ENCODE measurements at places on chromosomes 16 and 17.
A peak's percentile ranks its signal among the peaks of the same experiment; 100 is the strongest.

DNA sequence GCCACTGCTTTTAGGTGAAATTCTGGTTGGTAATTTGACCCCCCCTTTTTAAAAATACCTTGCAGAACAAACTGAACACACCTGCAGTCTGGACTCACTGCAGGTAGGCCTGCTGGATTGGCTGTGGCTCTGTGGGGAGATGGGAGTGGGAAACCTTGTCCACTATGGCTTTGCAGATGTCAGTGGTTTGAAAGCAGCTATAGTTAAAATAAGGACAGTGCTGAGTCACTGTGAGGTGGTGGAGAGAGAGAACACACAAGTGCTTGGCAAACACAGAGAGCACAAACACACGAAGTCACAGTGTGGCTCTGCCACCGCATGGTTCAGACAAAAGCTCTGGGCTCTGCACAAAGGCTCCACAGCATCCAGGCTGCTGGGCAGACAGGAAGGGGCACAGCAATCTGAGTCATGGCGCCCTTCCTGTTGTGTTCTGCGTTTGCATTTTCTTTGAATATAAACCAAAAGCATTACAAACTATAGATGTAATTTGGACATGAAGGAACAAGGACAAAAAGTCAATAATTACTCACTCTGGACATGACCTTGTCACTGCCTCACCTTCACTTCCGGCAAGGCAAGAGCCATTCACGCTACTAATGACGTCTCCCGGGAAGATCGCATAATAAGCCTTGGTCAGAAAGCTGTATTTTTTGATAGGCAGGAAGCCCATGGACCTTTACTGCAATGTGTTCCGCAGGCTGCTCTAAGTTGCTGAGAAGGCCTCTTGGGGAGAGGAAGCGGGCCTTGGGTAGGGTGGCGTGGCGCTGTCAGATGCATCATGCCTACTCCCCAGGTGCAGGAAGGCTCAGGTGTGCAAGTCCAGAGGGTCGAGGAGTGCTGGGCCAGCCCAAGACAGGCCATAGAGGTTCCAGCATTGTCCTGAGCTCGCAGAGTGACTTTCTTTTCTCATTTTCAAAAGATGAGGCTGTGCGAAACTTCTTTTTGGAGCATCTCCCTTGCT is 60.1 kb upstream of the MED9 start:
- no peak for DNase-seq

DNA sequence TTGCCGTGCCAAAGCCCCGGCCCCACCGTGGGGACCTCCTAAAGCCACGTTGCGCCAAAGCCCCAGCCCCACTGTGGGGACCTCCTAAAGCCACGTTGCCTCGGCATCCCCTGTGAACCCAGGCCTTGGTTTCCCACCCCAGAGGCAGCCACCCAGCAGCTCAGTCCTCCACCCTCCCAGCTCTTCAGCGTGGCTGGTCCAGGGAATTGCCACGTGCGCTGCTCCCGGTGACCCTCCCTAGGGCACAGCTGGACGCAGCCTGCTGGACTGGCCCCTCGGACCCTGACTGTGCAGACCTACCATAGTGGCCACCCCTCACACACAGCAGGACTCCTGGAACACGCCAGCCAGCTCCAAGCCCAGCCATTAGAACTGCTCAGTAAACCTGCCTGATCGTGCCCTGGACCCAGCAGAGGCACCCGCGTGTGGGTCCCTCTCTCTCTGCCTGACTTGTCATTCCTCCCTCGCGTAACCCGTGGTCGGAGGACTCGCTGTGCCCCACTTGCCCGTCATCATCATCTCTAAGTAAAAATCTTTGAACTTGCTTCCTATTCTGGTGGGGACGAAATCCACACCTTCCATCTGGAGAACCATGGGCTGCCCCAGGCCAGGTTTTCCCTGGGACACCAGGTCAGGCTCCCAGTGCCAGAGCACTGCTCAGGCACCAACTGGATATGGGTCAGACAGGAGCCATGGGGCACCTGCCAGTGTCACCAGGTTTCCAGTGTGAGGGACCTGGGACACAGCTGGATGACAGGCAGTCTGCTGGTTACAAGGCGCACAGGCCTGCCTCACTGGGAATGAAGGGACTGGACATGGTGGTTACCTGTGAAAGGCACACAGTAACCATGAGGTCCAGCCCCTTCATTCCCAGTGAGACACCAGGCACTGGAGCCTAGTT is 5.6 kb downstream of the CIAO3 start:
- no peak for DNase-seq

GRCh38 chr17:76293106-76293505 is 15.0 kb downstream of the QRICH2 start:
- no peak for DNase-seq

DNA sequence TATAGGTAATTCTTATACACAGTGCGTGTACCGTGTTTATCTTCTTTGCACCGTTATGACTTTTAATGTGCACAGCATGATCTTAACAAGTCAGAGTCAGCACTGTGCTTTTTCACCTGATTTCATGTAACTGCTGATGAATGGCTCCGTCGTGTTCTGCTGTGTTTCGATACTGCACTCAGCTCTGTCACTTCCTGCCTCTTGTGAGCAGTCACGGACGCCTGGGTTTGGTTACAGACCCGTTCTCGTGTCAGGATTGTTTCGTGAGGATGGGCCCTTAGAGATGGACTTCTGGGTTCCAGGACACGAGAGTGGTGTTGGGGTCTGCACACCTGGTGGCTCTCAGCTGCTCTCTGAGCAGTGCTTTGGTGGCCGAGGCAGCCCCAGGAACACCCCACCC is 24.6 kb downstream of the TBCD start:
- no peak for DNase-seq

DNA sequence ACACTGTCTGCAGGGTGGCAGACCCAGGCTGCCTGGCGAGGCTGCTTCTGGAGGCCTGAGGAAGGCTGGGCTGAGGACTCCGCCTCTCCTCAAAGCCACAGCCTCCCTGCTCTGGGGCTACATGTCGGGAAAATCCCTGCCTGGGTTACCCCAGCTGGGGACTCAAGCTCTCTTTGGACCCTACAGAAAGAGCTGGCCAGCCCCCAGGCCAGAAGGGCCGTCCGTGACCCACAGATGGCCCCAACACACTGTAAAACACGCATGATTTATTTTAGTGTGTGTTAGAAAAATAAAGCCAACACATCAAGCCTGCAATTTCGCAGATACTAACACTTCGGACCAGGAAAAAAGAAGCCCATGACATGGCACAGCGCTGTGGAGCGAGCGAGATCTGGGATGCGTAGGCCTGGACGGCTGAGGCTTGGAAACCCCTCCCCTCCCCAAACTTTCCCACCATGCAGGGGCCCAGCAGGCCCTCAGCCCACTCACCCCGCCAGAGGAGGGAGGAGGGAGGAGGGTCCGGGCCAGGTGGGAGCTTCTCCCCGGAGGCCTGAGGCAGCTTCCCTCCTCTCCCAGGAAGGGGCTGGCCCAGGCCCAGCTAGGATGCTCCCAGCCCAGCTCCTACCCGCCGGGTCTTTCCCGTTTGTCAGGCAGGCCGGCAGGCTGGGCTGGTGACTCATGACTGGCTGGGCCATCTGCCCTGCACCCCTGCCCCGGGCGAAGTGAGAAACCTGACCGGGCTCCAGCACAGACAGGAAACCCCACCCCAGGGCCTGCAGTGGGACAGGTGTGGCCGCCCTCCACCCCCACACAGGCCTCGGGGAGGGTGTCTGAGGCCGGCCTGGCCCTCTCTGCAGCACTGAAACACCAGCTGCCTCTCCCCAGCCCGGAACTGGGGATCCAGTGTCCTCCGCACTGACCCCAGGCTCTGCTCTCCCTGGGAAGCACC is 34.1 kb upstream of the SLC38A10 start:
- DNase-seq, result peak; percentile 100

DNA sequence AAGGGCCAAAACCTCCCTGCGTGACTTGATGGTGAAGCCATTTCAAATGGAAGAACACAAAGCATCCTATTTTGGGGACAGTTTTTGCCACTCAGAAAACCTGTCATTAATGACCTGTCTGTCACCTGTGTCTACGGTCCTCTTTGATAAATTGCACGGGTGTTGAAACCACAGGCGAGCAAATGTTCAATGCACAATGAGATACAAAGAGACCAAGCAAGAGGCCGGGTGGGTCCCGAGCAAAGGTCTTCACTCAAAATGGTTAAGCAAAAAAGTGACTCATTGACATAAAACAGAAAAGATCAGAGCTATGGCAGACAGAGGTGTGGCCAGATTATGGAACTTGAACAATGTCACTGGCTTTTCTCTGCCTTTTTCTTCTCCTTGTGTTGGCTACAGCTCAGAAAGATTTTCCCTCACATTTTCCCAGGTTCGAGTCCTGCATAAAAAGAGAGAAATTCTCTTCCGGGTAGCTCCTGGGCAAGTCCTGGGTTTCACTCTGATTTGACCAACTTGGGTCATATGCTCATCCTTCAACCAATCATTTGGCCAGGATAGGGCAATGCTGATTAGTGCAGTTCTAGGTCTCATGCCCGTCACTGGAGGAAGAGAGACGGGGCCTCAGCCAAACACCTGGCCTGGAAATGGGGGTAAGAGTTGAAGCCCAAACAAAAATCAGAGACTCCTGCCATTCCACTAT is 92.2 kb downstream of the CMC2 start:
- no peak for DNase-seq

GRCh38 chr16:11159282-11159681 is 96.7 kb downstream of the SOCS1 start:
- DNase-seq, result no peak

DNA sequence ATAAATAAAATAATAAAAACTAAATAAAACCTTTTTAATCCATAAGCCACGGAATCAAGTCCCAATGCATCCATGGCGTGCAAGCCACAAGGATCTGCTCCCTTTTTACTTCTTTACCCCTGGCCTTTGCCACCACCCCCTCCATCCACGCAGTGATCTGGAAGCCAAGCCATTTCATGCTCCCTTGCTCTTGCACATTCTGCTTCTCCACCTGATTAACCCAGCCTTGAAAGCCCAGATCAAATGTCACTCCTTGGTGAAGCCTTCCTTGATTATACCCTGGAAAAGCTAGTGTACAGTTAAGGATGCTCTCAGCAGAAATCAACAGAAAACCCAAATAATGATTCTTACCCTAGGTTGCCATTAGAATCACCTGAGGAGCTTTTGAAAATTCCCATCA is 9.9 kb downstream of the LRRC3C start:
- no peak for DNase-seq

- DNase-seq, result no peak
Measured at GRCh38 chr16:66414891-66415290, 12.2 kb upstream of the BEAN1 start.

GRCh38 chr17:42284566-42284965 is 3.7 kb upstream of the STAT5A start:
- DNase-seq, result no peak

- DNase-seq, result no peak
Measured at GRCh38 chr17:39599665-39600231, 8.0 kb downstream of the NEUROD2 start.

GRCh38 chr17:57868007-57868909 is 18.4 kb upstream of the MRPS23 start:
- peak; percentile 99 for DNase-seq

DNA sequence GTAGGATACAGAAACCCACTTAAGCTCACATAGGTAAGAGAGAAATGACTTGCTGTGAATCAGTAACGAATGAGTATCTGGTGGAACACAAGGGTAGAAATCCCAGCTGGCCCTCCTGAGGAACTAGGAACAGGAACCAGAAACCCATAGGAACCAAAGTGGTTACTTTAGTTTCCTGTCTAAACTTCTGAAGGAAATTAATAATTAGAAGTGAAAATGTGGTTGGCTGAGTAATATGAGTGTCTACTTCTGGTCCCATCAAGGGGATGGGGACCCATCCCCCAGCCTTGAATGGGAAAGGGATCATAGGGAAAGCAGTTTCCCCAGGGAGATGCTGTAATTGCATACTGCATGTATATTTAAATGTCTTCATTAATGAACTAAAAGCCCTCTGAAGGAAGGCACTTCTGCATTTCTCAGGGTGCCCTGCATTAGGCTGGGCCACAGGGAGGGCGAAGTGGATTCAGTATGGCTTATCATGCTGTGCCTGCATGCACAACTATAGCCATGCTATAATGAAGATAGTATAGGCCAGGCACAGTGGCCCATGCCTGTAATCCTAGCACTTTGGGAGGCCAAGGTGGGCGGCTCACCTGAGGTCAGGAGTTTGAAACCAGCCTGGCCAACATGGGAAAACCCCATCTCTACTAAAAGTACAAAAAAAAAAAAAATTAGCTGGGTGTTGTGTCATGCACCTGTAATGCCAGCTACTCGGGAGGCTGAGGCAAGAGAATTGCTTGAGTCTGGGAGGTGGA is 45.6 kb downstream of the CYB5B start:
- DNase-seq, result no peak

DNA sequence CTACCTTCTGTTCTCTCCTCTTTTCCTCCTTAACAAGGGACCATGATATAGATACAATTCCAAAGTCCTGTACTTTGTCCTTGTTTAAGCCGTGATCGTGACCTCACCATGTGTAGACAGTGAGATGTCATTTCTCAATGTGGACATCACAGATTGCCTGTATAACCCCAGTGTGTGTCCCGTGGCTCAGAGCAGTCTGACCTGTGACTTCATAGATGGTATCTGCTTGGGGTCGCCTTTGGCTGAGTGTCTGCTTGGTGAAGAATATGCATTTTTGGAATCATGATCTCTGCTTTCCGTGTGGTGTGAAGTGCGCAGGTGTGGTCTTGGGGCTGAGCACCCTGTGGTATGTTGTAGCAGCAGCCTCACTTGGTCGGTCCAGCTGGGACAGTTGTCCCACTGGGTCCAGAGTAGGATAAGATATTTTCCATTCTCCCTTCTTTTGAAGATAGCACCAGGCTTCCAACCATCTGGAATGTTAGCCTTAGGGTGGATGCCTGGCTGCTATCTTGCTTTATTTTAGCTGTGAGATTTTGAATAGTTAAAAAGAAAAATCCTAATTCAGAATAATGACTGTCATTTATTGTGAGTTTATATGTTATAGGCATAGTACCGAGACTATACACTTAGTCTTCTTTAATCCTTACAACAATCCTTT is 13.4 kb downstream of the MSI2 start:
- DNase-seq, result peak; percentile 57

- no peak for DNase-seq
Measured at GRCh38 chr17:82976982-82977488, 102.4 kb upstream of the METRNL start.

GRCh38 chr16:24253192-24253591 is 2.9 kb upstream of the CACNG3 start:
- peak; percentile 73 for DNase-seq

DNA sequence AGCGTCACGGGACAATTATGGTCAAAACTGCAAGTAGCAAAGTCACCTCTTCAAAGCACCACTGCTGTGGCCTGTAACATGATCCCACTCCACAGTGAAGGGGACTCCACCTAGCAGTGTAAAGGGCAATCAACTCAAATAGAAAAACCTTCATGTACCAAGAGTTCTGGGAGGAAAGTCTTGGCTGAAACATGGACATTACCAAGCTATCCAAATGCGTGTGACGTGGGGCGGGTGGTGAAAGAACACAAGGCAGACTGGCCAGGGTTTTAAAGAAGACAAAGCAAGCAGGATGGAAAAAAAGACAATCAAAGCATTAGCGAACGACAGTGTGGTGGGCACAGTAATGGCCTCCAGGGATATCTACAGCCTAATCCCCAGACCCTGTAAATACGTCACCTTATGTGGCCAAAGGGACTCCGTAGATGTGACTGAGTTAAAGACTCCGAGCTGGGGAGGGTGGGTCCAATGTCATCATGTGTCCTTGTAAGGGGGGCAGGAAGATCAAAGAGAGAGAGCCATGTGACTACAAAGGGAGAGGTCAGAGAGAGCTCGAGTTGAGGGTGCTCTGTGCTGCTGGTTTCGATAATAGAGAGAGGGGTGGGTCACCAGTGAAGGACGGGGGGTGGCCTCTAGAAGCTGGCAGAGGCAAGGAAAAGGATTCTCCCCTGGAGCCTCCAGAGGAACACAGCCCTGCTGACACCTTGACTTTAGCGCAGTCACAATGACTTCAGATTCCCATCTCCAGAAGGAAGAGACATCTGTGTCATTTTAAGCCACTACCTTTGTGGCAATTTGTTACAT is 6.0 kb downstream of the HSDL1 start:
- DNase-seq, result no peak

- DNase-seq, result no peak
Measured at GRCh38 chr16:82699711-82700495, 73.1 kb downstream of the CDH13 start.
